ENCODE measurements at places on chromosomes 5 and 9.

- no peak for DNase-seq
Measured at GRCh38 chr5:38554861-38555260, 1.6 kb downstream of the LIFR start.

GRCh38 chr5:132873930-132874271 lies 433 bp downstream of the LEAP2 start:
- no peak for DNase-seq

DNA sequence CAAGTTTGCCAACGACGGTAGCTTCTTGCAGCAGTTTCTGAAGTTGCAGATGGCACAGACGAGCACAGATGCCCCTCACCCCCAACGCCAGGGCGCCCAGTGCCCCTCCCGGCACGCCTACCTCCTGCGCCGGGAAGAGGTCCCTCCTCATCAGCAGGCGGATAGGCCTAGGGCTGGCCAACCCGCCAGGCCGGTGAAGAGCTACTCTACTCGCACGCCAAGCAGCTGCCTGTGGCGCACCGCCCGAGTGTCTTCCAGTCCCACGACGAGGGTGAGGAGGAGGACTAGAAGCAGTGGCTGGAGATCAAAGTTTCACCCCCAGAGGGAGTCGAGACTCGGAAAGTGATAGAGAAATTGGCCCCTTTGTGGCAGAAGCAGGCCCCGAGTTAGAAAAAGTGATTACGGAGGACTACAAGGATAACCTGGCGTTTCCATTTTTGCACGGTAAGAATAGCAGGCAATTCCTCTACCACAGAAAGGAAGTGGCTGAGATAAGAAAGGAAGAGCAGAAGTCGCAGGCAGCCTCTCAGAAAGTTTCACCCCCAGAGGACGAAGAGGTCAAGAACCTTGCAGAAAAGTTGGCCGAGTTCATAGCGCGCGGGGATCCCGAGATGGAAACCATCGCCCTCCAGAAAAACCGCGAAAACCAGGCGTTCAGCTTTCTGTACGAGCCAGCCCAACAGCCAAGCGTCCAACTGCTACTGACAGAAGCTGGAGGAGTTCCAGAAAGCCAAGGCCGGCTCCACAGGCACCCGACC lies 170.4 kb downstream of the HINT1 start:
- DNase-seq, result no peak

- peak; percentile 97 for DNase-seq
Measured at GRCh38 chr9:127980706-127981558, at the start of gene EEIG1. TSS of gene EEIG1 (minus strand) at chr9:127980989. CDS start at chr9:127980137, 852 bp downstream.

DNA sequence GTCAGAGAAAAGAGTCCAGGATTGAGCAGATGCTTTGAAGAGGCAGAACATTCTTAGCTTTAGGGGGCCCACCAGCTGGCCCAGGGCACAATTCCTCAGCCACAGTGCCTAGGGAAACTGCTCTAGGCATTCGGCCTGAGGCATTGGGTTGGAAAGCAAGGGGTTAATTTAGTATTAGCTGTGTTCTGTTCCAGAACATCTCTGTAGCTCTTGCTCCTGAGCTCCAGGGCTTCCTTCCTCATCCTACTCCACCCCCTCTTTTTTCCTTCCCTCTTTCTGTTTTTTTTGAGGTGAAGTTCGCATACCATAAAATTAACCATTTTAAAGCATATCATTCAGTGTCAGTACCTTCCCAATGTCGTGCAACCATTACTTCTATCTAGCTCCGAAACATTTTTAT lies 74.5 kb upstream of the PANK3 start:
- no peak for DNase-seq

- no peak for DNase-seq
Measured at GRCh38 chr5:142428773-142429473, 104.1 kb upstream of the SPRY4 start.

GRCh38 chr5:18043344-18043743 lies 409.1 kb downstream of the TAF11L14 start:
- DNase-seq, result no peak

- DNase-seq, result no peak
Measured at GRCh38 chr5:169893010-169893409, 87.3 kb downstream of the INSYN2B start.

GRCh38 chr9:127684576-127684975 lies 22.2 kb upstream of the CFAP157 start:
- DNase-seq, result no peak

GRCh38 chr5:66881480-66882161 lies 285.4 kb downstream of the MAST4 start:
- no peak for DNase-seq

GRCh38 chr9:127014216-127014909 lies 99.8 kb downstream of the RALGPS1 start:
- no peak for DNase-seq

DNA sequence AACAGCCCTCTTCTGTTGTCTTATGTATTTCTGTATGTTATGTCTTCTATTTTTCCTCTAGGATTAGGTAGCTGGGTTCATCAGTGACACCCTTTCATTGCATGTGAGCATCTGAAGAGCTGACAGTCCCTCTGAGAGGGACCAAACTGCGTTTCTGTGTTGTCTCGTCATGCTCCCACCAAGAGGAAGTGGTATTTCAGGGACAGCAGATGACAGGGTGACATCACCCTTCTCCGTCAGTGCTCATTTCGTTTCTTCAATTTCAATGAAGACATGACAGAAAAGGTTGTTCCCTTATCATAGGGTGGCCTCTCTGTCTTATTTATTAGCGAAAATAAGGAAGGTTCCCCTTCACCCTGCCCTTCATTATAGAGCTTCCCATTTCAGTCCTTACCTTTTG lies 225.9 kb upstream of the NR4A3 start:
- peak; percentile 19 for DNase-seq

DNA sequence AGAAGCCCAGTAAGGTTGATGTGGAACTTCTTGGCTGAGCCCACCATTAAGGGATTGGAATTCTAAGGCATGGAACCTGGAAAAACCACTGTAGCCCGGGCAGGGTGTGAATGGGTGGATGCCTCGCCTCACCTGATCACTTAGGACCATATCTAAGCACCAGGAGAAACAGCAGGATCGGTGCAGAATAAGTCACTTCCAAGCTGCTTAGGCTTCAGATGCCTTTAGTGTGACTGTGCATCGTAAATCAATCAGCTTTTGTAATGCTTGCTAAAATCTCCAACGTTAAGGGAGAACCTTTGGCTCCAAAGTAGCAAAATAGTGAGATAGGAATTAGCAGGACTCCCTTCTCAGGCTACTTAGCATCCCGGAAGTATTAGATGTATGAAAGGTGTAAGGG lies 103.9 kb upstream of the MEGF10 start:
- no peak for DNase-seq

DNA sequence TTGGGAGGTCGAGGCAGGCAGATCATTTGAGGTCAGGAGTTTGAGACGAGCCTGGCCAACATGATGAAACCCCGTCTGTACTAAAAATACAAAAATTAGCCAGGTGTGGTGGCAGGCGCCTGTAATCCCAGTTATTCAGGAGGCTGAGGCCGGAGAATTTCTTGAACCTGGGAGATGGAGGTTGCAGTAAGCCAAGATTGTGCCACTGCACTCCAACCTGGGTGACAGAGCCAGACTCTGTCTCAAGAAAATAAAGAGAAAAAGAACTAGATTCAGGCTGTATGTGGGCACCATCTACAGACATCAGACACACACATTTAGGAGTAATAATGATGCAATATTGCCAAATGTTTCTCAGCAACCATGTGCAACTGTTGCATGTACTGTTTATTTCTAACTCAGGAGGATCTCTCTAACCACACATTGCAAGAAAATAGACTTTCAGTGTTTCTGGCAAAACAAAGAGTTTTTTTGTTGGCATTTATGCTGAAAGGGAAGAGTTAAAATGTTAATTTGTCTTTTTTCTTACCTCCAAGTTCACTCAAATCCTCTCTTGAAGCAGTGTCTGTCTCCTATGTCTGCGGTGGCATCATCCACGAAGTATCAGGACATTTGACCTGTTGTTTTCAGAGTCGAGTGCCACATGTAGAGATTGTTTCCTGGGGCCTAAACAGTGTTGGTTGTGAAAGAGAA lies 5.1 kb upstream of the ORM1 start:
- DNase-seq, result no peak

- peak; percentile 59 for DNase-seq
Measured at GRCh38 chr9:99778308-99778707, 43.4 kb upstream of the NR4A3 start.

- DNase-seq, result peak; percentile 12
Measured at GRCh38 chr9:70466976-70467561, 52.6 kb upstream of the KLF9 start.

GRCh38 chr5:180540050-180540694 lies 46.0 kb downstream of the CNOT6 start:
- peak; percentile 54 for DNase-seq

DNA sequence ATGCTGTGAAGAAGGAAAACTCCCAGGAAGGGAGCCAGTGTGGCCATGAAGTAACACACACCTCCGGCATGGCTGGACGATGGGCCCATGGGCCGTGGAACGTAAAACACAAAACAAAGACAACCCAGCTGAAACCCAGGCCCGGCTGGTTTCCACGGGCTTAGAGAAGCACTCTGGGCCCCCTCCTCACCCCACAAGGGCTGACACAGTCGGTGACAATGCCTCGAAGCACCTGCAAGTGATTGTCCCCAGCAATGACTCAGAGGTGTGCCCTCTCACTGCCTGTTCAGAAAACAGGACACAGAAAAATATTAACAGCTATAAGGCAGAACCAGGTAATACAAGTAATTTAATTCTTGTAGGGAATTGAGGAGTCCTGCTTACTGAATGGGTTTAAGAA lies 135.3 kb downstream of the ROR2 start:
- DNase-seq, result no peak

DNA sequence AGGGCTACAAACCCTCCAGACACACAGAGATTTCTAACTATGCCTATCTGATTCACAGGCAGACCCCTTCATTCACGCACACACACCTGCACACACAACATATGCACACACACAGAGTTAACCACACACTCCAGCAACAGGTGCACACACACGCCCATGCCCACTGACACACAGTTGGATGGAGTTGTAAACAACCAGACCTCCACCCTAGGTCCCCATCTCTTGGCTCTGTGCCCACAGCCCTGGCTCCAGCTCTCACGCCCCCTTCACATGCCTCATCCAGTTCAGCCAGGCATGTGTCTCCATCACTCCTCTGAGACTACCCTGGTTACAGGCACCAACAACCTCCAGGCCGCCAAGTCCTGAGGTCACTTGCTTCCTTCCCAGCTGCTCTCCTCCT lies 61.1 kb downstream of the PSD2 start:
- no peak for DNase-seq

- no peak for DNase-seq
Measured at GRCh38 chr5:153562189-153562588, 71.7 kb downstream of the GRIA1 start.

GRCh38 chr5:87765009-87765408 lies 352.3 kb upstream of the CCNH start:
- DNase-seq, result no peak

- DNase-seq, result no peak
Measured at GRCh38 chr9:106860721-106861639, 2.0 kb upstream of the ZNF462 start.

- no peak for DNase-seq
Measured at GRCh38 chr5:9903801-9904200, 273.6 kb upstream of the TAS2R1 start.

GRCh38 chr5:176612008-176612407 lies 2.1 kb upstream of the GPRIN1 start:
- no peak for DNase-seq

DNA sequence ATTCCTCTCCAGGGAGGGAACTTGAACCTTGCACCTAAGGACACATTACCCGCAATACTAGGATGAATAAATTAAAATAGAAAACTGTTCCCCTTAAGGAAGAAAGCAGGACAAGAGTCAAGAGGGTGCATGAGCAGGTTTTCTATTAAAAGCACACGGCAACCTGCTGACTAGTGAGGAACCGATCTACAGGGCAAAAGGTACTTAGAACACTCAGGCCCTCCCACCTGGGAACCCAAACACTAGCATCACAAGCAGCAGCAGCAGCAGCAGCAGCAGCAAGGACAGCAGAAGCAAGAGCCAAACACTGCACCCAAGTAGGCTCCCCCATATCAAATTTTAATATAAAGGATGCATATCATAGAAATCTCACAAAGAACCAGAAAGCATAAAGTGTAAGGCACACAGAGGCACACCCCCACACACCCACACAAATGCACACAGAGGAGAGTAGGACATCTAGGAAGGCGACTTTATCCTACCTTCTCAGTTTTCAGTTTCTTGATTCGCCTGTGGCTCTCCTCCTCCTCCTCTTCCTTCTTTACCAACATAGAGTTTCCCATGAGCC lies 2.8 kb downstream of the ZNF608 start:
- no peak for DNase-seq

- DNase-seq, result no peak
Measured at GRCh38 chr9:134725605-134725940, 84.0 kb downstream of the COL5A1 start.

DNA sequence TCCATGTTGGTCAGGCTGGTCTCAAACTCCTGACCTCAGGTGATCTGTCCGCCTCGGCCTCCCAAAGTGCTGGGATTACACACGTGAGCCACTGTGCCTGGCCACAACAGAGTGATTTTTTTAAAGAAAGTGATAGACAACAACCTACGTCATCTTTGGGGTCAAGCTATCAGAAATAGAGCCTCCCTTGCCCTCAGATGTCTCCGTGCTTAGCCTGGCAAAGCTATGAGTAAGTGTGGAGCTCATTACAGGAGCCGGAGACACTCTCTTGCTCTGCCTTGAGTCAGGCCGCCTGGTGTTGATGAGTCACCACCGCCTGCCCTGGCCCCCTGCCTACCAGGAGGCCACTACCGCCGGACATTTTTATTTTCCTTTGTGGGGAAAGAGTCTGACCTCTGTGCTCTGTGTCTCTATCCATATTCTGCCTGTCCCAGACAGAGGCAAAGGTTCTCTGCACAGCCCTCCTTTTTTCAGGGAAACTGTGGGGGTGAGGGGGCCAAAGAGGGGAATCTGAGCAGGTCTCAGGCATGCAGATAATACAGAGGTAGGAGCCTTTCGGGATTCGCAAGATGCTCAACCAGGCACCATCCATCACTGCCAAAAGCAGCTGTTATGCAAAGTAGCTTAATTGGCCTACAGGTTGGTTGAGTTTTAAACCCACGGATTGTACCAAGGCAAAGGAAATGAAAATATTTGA lies 123.7 kb upstream of the CPEB4 start:
- DNase-seq, result no peak

DNA sequence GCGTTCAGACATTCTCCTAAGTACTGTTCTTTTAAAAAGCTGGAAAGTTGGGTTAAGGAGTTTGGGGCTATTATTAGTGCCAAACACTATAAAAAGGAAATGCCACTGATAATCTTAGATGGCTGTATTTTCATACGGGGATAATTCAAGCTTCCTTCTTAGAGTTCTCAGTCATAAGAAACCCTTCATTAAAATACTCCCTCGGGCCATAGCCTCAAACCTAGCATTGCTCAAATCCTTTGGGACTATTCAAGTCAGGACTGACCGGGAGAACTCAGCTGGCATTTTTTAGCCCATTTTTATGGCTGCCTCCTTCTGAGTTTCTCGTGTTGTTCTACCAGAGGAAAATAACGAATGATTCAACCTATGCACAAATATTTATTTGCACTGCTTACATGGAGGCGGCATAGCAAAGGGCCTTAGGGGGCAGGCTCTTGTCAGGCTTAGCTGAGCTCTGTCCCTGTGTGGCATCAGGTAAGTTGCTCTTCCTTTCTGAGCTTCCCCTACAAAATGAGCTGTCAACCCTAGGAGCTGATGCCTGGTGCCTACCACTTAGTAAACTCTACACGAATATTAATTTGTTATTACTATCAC lies 33.5 kb upstream of the ADAM19 start:
- no peak for DNase-seq

- DNase-seq, result no peak
Measured at GRCh38 chr5:60271517-60271916, 378.0 kb upstream of the PDE4D start.

GRCh38 chr5:95633671-95634070 lies 12.9 kb upstream of the RFESD start:
- no peak for DNase-seq
